A549 treated with DMSO at 1 μM for 4 hours (cell line): ENCODE measurements at places on chromosomes 7 and 10. TPM values are rescaled to one million over a fixed set of nuclear protein-coding genes. Genes with fewer than 3 reads are reported as not detected.

ITIH5 gene
- total RNA-seq: 0.08 to 0.14 TPM (median 0.10 TPM) in 5 replicates

PRTFDC1 gene
- 17.0 to 23.8 TPM (median 18.2 TPM) in 5 replicates for total RNA-seq

PPP1R17 gene
- total RNA-seq: not detected in 5 replicates

HOXA2 gene
- 0.70 to 1.6 TPM (median 1.2 TPM) in 5 replicates for total RNA-seq

IQUB gene
- total RNA-seq: 0.07 to 0.13 TPM (median 0.07 TPM) in 3 of 5 replicates, not detected in the others

CNPY1 gene
- not detected in 5 replicates for total RNA-seq

PHF14 gene
- total RNA-seq: 18.5 to 27.9 TPM (median 24.0 TPM) in 5 replicates

HABP2 gene
- total RNA-seq: 0.03 to 0.13 TPM (median 0.08 TPM) in 4 of 5 replicates, not detected in the other

CALML3 gene
- not detected in 5 replicates for total RNA-seq

OIT3 gene
- total RNA-seq: 0.06 TPM in 2 of 5 replicates, not detected in the others

ADRA2A gene
- 0.02 to 0.04 TPM in 2 of 5 replicates, not detected in the others for total RNA-seq

FAM20C gene
- total RNA-seq: 28.9 to 38.5 TPM (median 33.6 TPM) in 5 replicates

HMX2 gene
- 0.06 to 0.27 TPM (median 0.15 TPM) in 4 of 5 replicates, not detected in the other for total RNA-seq

AMPH gene
- total RNA-seq: 0.05 to 0.09 TPM (median 0.05 TPM) in 4 of 5 replicates, not detected in the other

C10orf71 gene
- not detected in 5 replicates for total RNA-seq

DKK1 gene
- 327 to 386 TPM (median 343 TPM) in 5 replicates for total RNA-seq

AFAP1L2 gene
- 21.7 to 29.6 TPM (median 25.1 TPM) in 5 replicates for total RNA-seq

ESYT2 gene
- 53.6 to 72.5 TPM (median 63.5 TPM) in 5 replicates for total RNA-seq

SPDYE11 gene
- not detected in 5 replicates for total RNA-seq

EPO gene
- 0.07 to 0.09 TPM in 2 of 5 replicates, not detected in the others for total RNA-seq

FAM25C gene
- 0.99 to 2.1 TPM (median 2.0 TPM) in 5 replicates for total RNA-seq

FAM107B gene
- 148 to 213 TPM (median 180 TPM) in 5 replicates for total RNA-seq

GNGT1 gene
- total RNA-seq: 0.09 TPM in 1 of 5 replicates, not detected in the others

MYO3A gene
- 0.11 TPM in 1 of 5 replicates, not detected in the others for total RNA-seq

RBP4 gene
- 4.8 to 10.4 TPM (median 6.8 TPM) in 5 replicates for total RNA-seq

MKI67 gene
- total RNA-seq: 64.2 to 80.7 TPM (median 77.5 TPM) in 5 replicates

VSTM2A gene
- not detected in 5 replicates for total RNA-seq

NKX1-2 gene
- total RNA-seq: 0.03 to 0.04 TPM in 2 of 5 replicates, not detected in the others

ARHGEF5 gene
- total RNA-seq: 1.6 to 2.1 TPM (median 1.7 TPM) in 5 replicates

CPN1 gene
- total RNA-seq: 0.16 to 0.60 TPM (median 0.41 TPM) in 5 replicates

PLXDC2 gene
- total RNA-seq: 0.06 TPM in 2 of 5 replicates, not detected in the others

WAPL gene
- total RNA-seq: 14.9 to 19.3 TPM (median 17.0 TPM) in 5 replicates

FEZF1 gene
- total RNA-seq: not detected in 5 replicates

PURB gene
- total RNA-seq: 11.9 to 14.4 TPM (median 12.1 TPM) in 5 replicates

INMT gene
- total RNA-seq: not detected in 5 replicates

AGAP6 gene
- 7.6 to 11.7 TPM (median 9.2 TPM) in 5 replicates for total RNA-seq

ANKRD61 gene
- total RNA-seq: 0.50 to 0.99 TPM (median 0.78 TPM) in 5 replicates

PNLIPRP1 gene
- total RNA-seq: not detected in 5 replicates

NKX2-3 gene
- 0.06 TPM in 1 of 5 replicates, not detected in the others for total RNA-seq

MLXIPL gene
- 0.25 to 1.4 TPM (median 1.0 TPM) in 5 replicates for total RNA-seq

CNTNAP2 gene
- total RNA-seq: 0.02 to 0.06 TPM (median 0.06 TPM) in 3 of 5 replicates, not detected in the others

PANK1 gene
- total RNA-seq: 5.2 to 8.1 TPM (median 7.2 TPM) in 5 replicates
